ENCODE measurements at places on chromosomes 5 and 9.

GRCh38 chr5:119336845-119337580 is 18.8 kb upstream of the TNFAIP8 start:
- DNase-seq: no peak

- no peak for DNase-seq
These were observed 795 bp downstream of the CNOT8 start for GRCh38 chr5:154858972-154859871.

DNA sequence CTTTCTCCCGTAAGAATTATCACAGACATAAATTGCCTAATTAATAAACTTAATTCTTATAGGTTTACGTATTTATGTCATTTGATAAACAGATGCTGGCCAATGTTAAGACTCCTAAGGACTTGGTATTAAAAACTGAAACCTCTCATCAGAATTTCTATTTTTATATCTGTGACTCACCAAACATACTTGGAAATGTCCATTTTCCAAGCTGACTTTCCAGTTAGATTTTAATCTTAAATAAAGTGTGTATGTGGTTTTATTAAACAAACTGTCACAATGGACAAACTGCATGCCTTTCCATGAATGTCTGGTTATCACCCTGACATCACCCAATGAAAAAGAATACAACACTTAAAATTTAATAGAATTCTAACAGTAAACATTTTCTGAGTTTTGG is 12.6 kb upstream of the COL23A1 start:
- no peak for DNase-seq

- DNase-seq: no peak
These were observed 12.7 kb downstream of the ADGRV1 start for GRCh38 chr5:90571147-90571773.

DNA sequence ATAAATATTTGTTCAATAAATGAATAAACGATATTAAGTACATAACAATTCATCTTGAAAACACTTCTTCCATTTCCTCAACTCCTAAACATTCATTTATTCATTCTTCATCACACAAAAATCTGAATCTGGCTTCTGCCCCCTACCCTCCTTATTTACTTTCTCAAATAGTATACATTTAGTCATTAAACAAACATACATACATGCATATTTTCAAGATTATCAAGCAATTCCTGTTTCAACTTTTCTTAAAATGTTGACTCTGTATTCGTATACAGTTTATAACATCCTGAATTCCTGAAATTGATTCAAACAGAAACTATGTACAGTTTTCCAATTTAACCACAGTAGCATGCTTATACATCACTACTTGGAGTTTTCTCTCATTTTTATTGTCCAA is 129.0 kb downstream of the MUSK start:
- no peak for DNase-seq

Measured in stimulated activated CD8-positive, alpha-beta memory T cell treated with anti-CD3 and anti-CD28 coated beads, Interleukin-15, amount 100 ng/mL, for 24 hours (primary cell).